ENCODE measurements at places on chromosomes 6 and 20.

DNA sequence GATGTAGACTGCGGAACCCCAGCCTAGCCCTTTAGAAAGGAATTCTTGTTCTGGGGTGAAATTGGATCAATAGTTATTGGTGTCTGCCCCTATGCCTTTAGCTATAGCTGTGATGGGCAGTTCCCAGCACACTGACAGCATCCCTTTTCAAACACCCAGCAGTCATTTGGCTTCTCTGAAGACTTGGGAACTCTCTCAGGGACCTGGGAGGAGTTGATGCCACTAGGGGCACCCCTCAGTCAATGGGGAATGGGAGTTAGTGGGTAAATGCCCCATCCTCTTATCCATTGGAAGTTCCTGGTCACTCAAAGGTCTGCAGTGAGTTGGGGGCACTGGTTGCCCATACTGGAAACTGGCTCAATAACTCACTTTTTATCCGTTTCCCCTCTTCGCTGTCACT lies 31.6 kb upstream of the CSNK2A1 start:
- DNase-seq, result no peak

DNA sequence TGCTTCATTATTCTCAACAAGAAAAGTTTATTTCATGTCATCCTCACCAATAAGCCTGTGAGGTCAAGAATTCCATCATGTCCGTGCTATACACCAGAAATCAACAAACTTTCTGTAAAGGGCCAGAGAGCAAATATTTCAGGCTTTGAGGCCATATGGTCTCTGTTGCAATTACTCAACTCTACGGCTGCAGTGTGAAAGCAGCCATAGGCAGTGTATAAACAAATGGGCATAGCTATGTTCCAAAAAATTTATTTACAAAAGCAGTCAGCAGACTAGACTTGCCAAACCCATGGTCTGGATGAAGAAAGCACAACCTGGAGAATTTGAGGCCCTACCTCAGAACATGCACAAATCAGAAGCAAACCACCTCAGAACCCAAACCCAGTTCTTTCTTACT lies 118.5 kb downstream of the PCSK2 start:
- DNase-seq, result no peak

DNA sequence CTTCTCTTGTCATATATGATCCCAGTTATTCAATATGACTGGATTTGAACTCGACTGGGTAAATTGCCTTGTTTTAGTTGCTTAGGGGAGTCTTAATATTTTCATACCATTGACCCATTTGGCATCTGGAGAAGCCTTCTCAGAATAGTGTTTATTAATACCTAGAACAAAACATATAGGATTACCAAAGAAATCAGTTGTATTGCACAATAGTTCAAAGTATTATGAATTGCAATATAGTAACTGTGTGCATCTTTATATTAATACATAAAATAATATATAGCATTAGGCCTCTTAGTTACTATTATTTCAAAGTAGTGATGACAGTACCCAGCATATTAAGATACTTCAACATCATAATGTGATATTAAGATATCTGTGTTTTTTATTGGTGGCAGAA lies 177.8 kb downstream of the PLCB4 start:
- no peak for DNase-seq

GRCh38 chr6:32570363-32570905 lies 19.2 kb downstream of the HLA-DRB1 start:
- DNase-seq, result no peak

DNA sequence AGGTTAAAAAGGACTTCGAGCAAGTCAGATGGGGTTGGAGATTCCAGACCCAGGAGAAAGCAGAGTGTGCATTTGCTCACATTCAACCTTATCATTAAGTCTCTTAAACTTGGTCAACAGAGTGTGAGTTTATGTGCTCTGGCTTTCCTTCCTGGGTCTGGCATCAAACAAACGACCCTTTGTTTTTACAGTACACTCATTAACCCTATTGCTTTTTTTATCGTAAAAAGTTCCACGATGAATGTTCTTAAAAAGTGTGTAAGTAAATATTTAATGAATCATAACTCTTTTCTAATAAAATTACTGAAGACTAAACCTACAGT lies 2.5 kb downstream of the FYN start:
- DNase-seq, result no peak

GRCh38 chr20:48194583-48194982 lies 409.3 kb upstream of the SULF2 start:
- no peak for DNase-seq

DNA sequence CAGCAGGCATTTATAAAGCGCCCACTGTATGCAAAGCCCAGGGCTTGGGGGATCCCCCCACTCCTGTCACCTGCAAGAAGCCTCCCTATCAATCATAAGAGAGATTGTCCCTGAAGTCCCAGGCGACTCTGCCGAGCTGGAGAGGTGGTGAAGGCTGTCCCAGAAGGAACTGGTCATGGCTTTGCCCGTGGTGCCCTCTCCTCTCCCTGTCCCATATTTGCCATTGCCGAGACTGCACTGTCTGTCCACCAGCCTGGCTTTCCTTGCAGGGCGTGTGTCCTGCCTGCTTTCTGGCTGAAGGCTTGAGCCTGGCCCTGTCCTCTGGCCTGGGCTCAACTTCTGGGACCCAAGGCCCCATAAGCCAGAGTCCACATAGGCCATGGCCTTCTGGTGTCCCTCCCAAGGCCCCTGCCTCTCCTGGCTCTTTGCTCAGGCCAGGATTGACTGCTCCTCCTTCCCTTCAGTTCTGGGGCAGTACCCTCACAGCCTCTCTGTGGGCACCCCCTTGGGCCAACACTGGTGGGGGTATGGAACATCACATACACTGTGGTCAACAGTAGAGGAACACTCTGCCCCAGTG lies 46.9 kb downstream of the CPXM1 start:
- DNase-seq, result no peak

DNA sequence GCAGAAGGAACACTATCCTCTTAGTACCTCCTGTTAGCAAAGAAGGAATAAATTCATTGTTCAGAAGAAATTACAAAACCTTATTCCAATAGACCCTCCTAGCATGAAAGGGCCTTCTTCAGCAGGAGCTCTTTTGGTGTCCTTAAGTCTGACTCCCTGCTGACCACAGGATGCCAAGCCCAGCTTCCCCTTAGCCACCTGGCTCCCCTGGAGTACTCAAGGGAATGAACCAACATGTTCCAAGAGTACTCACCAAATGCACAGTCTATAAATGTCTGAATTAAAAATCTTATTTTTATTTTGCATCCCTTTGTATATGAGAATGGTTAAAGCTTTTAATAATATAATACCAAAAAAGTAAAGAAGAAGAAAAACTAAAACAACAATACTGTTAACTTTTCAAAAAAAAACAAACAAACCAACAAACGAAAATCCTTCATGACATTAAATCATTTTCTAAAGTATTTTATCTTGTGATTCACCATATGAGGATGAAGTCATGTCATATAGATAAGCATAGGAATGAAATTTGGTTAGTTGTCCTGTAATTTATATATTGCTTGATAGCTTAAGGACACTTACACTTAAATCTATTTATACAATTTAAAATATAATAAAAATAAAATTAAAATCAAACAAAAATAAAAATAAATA lies 1355.1 kb downstream of the HACE1 start:
- DNase-seq, result no peak

- no peak for DNase-seq
These were observed 59.0 kb upstream of the QKI start for GRCh38 chr6:163355426-163355991.

DNA sequence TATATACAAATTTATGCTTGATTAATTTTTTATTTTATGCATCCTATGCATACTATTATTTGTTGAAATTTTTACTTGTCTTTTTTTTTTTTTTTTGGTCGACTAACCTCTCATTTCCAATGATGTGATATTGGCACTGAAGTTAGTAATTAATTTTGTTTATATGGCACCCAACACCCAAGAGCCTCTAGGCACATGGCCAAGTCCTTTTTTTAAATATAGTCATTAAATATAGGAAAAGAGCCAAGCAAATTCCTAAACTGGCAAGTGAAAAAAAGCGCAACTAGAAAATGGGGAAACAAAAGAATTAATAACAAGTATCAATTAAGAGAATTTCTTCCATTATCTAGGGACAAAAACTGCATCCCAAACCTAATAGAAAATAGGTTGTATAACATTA lies 85.5 kb upstream of the HS3ST5 start:
- DNase-seq, result no peak

DNA sequence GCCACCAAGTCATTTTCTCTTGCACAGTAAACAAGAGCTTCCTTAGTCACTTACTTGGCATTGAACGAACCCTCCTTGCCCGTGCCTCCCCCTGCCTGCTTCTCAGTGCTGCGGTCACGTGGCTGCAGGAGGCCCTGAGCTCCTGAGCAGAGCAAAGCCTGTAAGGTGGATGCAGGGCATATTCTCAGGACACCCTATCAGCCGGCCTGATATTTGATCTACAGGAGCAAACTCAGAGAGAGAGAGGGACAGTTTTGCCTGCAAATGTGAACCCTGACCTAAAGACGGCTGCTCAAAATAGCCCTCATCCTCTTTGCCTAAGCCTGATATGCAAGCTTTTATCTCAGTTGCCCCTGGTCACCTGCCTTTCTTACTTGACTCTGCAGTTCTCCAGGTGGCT lies 93.0 kb upstream of the POPDC3 start:
- DNase-seq, result no peak

GRCh38 chr20:22403022-22403631 lies 181.2 kb downstream of the FOXA2 start:
- DNase-seq, result no peak

DNA sequence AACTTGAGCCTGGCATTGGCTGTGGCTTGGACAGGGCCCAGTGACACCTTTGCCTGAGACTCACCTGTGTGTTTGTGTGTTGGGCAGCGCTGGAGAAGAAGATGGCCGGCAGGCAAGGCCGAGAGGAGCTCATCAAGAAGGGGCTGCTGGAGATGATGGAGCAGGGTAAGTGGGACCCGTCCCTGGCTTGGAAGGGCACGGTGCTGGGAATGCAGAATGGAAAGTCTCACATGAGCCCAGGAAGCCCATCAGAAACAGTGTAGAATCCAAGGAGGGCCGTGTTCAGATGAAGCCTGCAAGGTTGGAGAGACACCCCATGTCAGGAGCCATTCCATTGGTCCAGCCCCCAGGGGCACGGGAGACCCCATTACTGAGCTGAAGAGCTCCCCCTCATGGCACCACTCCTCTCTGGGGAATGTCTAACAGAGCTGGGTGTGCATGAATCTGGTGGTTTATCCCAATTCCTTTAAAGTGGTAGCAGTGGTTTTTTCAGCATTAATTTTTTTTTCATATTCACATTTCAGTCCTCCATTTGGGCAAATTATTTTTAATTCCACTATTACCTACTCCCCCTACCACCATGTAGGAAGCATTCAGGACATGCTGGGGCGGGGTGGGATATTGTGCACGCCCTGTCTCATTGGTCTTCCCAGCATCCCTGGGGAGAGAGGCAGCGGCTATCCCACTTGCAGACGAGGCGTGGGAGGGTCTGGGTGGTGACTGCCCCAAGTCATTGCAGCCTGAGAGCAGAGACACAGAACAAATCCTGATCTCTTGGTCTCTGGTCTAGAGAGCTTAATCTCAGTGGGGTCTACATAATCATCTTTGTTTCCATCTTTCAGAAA lies 143.6 kb downstream of the PHACTR3 start:
- DNase-seq, result no peak

DNA sequence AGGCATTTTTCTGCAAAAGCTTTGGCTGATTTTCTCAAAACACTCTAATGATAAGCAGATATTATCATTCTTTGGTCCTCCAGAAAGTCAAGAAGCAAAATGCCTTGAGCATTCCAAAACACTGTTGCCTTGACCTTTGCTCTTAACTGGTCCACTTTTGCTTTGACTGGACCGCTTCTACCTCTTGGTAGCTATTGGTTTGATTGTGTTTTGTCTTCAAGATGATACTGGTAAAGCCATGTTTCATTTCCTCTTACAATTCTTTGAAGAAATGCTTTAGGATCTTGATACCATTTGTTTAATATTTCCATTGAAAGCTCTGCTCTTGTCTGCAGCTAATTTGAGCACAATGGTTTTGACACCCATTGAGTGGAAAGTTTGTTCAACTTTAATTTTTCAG lies 35.6 kb upstream of the SDHAF4 start:
- no peak for DNase-seq

- no peak for DNase-seq
These were observed 242.5 kb upstream of the UFL1 start for GRCh38 chr6:96279084-96279483.

GRCh38 chr6:163398815-163399214 lies 15.7 kb upstream of the QKI start:
- DNase-seq, result no peak

GRCh38 chr6:57305761-57306160 lies 11.7 kb upstream of the PRIM2 start:
- no peak for DNase-seq

DNA sequence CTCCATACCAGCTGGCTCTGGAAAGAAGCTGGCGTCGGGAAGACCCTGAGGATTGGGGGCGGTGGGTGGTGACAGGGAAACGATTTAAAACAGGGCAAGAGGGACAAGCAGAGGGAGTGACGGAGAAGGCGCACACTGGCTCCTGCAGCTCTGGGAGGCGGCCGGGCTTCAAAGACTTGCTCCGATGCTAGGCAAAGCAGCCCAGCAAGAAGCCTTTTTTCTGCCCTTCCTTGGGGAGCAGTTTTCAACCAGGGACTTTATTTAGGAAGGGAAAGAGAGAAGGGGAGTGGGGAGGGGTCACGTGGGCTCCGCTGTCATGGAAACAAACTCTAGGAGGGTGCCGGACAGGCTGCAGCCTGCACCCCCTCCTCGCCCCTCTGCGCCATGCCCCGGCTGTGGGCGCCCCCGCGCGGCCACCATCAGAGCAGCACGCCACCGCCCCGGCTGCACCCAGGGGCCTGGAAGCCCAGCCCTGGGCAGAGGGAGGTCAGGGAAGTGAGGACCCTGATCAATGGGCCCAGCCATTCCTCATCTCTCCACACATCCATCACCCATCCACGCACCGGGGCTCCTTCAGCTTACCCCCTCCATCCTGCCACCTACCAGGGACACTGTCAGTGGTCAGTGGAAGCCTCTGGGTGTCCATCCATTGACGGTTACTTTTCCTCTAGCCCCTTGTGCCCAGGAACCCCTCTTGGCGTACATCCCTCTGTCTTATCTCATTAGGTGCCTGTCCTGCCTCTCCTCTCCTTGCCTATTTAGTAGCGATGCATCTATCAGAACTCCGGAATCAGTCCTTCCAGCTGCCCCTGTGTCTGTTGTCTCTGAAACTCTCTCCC lies 66.6 kb upstream of the CCDC167 start:
- DNase-seq, result peak; percentile 87

DNA sequence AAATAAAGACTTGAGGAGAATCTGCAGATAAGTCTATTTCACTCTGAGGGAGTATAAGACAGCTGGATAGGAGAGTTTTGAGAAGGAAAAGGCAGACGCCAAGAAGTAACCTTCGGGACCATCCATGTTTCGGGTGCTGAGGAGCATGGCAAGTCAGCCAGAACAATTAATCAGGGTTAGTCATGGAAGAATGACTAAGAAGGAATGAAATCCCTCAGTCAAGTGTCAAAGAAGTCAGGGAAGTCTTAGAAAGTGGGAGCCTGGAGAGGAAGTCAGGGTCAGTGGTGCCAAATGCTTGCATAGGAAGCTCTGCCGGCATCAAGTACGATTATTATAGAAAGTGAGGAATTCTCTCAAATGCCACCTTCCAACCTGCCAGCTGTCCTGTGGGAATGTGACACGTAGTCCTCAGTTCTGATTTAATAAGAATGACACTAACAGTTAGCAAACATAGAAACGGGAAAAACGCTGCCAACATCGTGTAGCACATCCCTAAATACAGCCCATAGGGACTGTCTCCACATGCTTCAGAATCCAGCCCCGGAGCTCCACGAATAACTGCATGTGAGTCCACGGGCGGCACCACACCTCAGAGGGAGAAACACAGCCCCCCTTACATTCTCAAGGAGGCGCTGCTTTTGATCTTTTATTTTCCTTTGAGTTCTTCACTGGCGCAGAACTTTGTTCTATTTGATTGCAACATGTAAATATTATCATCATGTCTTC lies 602.7 kb downstream of the PRKN start:
- no peak for DNase-seq

- no peak for DNase-seq
These were observed 214.3 kb upstream of the PLCB4 start for GRCh38 chr20:8854571-8854970.

All from GM20000 (cell line).